Transverse colon (tissue), 4 donors: ENCODE measurements at places on chromosomes 11 and 22. TPM values are rescaled to one million over a fixed set of nuclear protein-coding genes. Genes with fewer than 3 reads are reported as not detected.

- DNase-seq: peak; percentile 77
These were observed 17.0 kb downstream of the P2RY6 start for GRCh38 chr11:73288873-73289707.

DNA sequence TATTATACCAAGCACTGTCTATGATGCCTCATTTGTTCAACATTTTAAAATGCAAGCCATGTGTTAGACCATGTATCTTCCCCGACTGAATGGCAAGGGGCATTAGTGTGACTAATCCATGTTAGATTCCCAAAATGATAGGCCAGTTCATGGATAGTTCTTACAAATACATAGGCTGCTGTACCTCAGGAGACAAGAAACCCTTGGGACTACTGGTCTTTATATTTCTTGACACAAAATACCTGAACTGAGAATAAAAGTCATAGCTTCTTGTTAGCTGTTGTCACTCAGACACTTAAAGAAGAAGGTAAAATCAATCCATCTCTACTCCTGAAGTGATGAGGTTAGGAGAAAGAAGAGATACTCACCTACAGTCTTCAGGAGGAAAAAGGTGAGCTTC lies at the start of gene OR8D4:
OR8D4 (plus strand) TSS at position 301 of the 400 bp plus-strand sequence. CDS start 4,265 bp downstream, outside the sequence.
- no peak for DNase-seq

DNA sequence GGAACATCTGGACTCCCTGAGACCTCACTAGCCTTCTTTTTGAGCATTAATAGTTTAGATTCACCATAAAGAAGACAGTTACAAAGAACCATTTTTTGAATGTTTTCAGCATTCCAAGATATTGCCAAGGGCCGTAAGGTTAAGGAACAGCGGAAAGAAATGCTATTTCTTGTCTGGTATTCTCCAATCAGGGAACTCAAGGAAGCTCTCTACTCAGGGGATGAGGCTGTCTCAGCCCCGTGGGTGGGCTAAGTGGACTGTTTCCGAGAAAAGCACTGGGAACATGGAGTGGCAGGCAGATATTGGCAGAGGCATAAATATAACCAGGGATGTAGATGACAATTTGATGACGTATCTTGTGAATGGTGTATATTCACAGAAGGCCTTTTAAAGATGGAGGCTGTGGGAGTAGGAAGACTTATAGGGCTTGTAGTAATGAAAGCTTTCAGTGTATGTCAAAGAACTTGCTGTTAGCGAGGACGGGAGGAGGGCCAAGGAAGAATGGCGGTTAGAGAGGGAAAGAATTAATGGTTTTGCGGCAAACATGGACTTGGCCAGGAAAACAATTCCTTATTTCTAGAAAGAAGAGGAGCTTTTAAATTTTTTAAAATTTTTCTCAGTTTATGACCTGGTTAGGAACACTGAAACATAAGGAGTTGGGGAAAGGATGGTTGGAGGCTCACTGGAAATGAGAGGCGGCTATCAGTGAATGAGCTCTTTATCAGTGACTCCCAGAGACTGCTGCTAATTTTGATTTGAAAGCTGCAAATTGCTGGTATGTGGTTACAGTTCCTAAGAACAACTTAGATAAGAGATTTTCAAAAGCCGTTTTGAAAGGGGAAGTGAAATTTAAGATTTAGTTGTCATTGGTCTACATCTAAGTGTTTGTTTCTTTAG lies 64.6 kb downstream of the ST3GAL4 start:
- no peak for DNase-seq

DNA sequence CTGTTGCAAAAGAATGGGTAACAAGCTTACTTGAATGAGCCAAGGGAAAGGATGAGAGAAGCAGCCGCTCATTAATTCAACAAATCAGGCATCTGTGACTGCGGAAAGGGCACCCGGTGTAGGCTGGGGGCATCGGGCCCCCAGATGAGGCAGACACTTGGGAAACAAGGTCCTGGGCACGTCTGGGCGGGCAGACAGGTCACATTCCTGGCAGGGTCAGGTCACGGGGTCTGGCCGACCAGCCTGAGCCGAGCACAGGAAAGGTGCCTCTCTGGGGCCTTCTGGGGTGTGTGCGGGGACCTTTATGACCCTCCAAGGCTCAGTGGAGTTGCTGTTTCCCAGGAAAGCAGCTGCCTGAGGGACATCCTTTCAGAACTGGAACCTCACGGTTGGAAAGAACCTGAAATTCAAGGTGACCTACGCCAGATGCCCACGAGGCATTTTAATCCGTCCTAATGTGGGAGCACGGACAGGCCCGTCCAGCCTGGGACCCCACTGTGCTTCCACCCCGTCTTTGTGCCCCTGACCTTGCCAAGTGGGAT lies 57.1 kb downstream of the ST14 start:
- DNase-seq: peak; percentile 6

DNA sequence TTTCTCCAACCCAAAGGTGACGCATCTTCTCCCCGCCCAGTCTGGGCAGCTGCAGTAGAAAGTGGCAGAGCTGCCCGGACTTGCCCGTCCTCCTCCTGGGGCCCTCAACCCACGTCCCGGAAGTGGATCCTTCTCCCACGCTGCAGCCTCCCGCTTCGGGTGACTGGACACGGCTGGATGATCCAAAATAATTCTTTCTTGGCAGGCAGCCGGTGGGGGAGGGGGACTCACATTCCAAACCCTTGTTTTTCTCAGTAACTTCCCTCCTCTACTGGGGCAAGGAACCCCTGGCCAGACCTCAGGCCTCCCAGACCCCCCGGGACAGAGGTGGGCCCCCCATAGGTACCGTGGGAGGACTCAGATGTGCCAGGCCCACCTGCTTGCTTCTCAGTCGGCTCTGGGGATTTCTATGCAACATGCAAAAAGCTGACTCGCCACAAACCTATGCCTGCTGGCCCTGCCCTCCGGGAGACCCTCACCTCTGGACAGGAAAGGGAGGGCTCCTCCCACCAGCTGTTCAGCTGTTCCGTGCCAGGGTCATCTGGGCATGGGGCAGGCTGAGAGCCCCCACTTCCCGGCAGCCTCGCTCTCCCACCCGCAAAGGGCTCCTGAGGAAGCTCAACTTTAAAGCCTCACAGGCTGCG lies 1.4 kb downstream of the PLXNB2 start:
- peak; percentile 89 for DNase-seq

- DNase-seq: no peak
These were observed at the start of gene SCN2B for GRCh38 chr11:118175993-118176777. TSS of gene SCN2B (minus strand) at chr11:118176639. CDS start at chr11:118176431, 208 bp downstream.

GRCh38 chr11:110473706-110474105 lies 44.0 kb downstream of the FDX1 start:
- DNase-seq: no peak

GRCh38 chr22:22159384-22159783 lies 85.2 kb upstream of the VPREB1 start:
- no peak for DNase-seq

- DNase-seq: no peak
These were observed 38.9 kb downstream of the MS4A2 start for GRCh38 chr11:60127311-60127811.

GRCh38 chr11:122096272-122097112 lies 19.5 kb downstream of the BLID start:
- DNase-seq: no peak

- peak; percentile 80 for DNase-seq
These were observed at the start of gene LSP1 for GRCh38 chr11:1852877-1853276. TSS of gene LSP1 (plus strand) at chr11:1853084. CDS start at chr11:1853145, 61 bp downstream.

- DNase-seq: no peak
These were observed 590 bp upstream of the TSPO start for GRCh38 chr22:43150731-43151206.

GRCh38 chr11:100925935-100926334 lies 203.7 kb downstream of the PGR start:
- no peak for DNase-seq

GRCh38 chr22:21837248-21837979 lies 30.0 kb downstream of the MAPK1 start:
- DNase-seq: no peak

DNA sequence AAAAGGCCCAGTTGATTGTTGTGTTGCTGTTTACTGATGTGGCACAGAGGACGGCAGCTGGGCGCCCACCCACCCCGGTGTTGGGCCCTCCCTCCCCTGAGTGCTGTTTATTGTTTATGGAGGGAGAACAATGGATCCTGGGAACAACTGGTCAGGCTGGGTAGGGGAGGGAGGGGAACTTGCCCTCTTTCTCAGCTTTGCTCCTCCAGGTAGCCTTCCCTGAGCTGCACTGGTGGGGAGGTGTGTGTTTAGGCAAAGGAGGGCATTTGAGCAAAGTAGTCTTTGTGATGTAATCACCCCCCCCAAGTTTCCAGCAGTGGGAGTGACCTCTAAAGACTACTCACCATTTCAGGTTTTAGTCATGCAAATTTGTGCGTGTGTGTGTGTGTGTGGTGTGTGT lies 1035.3 kb downstream of the NTM start:
- DNase-seq: no peak

- no peak for DNase-seq
These were observed 7.4 kb downstream of the PYGM start for GRCh38 chr11:64752175-64752970.

PLAAT5 gene
- total RNA-seq: 1.4 TPM

PRRG4 gene
- 22.4 TPM for total RNA-seq

SLC17A6 gene
- total RNA-seq: not detected

CALCA gene
- total RNA-seq: not detected

LRRC32 gene
- total RNA-seq: 5.1 TPM

ACRV1 gene
- not detected for total RNA-seq

HBB gene
- not detected for total RNA-seq

SYCE3 gene
- not detected for total RNA-seq

POU2AF3 gene
- 6.4 TPM for total RNA-seq

KRTAP5-7 gene
- 4.5 TPM for total RNA-seq

TMEM41B gene
- total RNA-seq: 53.9 TPM

AGBL2 gene
- total RNA-seq: 11.1 TPM
